ENCODE measurements at places on chromosomes 3 and 15.

GRCh38 chr15:77292969-77293558 is 126.8 kb downstream of the PEAK1 start:
- no peak for DNase-seq

GRCh38 chr15:66862940-66863335 is 160.9 kb downstream of the SMAD6 start:
- peak; percentile 87 for DNase-seq

DNA sequence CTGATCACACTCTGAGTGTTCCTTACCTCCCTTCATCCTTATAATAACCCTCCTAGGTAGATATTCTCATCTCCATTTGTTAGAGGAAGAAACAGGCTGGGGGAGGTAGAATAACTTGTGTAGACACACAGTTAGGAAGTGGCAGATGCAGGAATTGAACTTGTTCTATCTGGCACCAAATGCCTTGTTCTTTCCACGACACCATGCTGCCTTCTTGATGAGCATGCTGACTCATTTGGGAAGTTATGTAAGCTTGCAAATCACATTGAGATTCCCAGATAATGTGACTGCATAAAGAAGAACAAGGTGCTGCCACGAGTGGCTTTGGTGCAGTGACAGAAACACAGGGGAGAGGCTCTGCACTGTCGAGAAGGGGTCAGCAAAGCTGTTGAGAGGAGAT is 27.5 kb upstream of the NDUFB4 start:
- no peak for DNase-seq

GRCh38 chr15:82132096-82132495 is 86.3 kb upstream of the MEX3B start:
- DNase-seq, result no peak

DNA sequence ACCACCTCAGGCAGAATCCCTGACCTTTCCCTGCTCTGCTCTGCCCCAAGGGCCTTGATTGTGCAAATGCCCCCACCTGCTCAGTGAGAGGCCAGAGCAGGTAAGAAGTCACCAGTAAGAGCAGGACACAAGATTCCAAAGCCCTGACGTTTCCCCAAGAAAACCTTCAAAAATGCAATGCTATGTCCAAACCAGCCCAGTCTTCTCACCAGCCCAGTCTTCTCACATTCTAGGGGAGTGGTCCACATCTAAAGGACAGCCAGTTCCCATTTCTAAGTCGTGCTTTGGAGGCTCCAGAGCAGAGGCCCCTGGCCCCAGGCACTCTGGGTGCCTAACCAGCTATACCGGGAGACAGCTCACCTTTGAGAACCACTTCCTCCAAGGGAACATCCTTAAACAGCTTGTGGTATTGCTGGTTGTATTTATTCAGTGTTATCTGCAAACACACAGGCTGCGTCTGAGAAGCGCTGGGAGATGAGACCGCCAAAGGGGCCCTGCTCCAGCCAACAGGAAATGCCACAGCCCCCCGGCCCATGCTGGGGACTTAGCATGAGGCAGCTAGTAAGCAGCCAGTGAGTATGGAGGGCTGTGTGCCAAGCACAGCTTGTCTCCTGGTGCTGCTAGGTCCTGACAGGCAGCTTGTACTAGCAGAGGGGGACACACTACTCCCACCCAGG is 29.3 kb downstream of the GRAMD2A start:
- no peak for DNase-seq

- DNase-seq, result no peak
These were observed 27.6 kb upstream of the ADAMTSL3 start for GRCh38 chr15:83626171-83626802.

GRCh38 chr15:33029109-33029652 is 165.3 kb downstream of the FMN1 start:
- DNase-seq, result no peak

DNA sequence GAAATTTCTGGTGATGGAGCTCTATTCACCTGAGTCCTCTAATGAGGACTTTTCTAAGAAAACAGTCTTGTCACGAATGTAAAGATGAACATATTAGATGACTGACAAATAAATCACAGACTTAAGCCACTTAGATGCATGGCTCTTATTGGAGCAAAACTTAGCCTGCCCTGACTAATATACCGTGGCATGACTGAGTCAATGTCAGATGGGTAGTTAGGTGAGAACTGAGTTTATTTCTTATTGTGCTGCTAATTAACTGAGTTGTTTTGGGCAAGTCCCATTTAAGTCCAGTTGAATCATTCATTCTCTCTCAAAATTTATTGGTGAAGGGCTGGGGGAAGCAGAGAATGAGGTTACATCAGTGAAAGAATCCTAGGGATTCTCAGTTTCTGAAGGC is 459.8 kb downstream of the MCTP2 start:
- DNase-seq, result no peak

DNA sequence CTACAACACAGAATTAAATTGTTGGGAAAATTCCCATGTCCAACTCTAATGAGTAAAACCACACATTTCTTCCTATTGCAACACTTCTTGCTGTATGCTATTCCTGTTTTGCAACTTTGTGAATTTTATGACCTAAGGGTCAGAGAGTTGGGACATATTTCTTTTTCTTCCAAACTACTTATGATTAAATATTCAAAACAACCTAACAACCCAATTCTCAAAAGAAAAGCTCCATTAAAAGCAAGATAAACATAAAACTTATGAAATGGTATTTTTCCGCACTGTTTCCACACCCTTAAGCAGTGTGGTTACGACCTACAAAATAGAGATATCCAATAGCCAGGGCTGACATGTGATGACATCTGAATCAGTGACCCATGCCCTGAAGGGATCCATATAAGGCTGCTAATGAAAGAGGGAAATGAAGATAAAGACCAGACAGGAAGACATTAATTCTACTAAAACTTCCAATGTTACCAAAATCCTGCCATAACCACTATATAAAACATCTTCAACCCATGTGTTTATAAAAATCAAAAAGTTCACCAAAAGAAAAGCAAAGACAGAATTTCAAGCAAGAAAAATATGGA is 45.6 kb downstream of the DMXL2 start:
- DNase-seq, result no peak

Measured in omental fat pad (tissue), 4 donors.